NCI-H1930 (cell line): ENCODE measurements at places on chromosomes 4 and X.

DNA sequence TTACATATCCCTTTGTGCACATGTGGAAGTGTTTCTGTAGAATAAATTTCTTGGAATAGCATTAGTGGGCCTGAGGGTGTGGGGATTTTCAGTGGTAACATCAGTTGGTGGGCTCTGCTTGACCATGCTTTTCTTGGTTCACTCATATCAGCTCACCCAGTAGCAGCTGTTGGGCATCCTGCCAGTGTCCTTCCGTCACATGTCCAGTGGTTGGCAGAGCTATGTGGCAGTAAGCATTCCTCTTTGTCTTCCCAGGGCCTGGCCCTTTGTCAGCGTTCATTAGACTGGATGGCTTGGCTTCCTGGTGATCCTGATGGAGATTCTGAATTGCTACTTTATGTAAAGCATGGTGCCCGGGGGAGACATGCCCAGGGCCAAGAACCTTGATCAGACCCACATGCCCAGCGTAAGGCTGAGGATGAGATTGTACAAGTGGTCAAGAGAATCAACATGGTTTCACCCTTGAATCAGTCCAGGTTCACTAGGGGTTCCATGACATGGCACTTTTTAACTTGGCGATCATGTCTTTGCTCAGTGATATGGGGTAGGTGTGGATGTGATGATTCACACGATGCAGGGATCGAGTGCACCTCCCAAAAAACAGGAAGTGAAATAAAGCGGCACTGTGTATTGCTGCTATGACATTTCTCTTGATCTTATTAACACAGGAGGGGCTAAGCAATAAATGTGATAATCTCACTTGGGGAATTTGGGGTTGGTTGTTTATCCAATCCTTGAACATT lies 72.1 kb upstream of the IGFBP7 start:
- no peak for DNase-seq

DNA sequence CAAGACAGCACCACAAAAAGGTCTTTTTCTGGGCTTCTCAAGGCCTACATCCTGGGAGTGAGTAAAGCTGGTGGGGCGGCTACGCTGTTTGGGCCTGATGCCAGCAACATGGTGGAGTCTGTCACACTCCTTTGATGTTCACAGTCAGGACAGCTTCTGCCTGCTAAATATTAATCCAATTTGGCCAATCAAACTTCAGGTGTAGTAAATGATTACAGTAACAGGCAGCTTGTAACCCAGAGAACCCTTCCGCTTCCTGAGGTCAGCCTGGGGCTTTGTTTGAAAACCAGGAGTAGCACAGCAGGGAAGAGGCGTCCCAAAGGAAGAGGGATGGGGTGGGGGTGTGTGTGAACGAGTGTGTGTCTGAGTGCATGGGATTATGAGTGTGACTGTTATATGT lies 220.4 kb downstream of the MAML3 start:
- no peak for DNase-seq

DNA sequence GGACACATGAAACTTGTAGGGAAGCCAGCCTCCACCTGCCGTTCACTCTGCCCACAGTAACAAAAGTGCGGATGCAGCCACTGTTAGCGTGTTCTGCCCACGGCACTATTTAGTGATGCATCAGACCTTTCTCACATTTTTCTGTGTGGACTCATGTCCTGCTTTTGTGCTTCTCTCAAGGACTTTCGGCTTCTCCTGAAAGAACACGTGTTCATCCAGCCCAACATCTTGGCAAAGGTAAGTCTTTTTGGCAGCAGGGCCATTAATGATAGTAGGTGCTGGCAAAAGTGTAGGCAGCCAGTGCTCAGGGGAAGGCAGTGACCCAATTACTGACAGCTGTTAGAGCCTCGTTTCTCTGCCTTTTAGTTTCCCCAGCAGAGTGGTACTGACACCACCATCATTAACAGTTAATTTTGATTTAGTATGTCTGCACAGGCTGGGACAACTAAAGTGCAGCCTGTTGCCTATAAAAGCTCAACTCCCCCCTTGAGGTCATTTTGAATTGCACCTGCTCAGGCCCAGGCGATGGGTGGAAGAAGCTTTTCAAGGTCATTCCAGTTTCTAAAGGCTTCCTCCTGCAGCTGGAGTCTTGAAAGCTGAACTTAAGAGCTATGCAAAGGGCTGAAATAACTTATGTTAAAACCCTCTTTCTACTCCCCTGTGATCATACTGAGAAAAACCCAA lies 54.5 kb upstream of the HPSE start:
- no peak for DNase-seq

DNA sequence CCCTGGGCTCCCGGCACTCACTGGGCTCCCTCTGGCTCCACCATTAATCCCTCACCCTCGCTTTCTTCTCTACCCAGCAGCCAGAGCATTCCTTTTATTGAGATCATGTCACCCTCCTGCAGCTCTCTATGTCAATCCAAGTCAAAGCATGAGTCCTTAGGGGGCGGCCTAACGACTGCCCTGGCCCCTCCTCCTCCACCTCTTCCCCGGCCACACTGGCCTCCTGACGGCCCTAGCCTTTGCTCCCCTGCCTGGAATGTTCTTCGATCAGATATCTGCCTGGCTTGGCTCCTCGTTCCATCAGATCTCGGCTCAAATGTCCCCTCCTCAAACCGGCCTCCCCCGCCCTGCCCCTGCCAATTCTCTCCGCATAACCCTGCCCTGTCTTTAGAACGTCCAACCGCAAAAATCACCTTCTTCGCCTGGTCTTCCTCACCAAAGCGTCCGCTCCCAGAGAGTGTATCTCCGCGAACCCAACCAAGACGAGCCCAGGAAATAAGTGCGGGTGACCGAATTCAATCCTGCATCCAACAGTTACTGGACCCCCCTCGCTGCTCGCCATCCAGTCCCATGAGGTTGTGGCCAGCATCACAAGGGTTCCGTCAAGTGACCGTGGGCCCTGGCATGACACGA lies 722 bp upstream of the PNCK start:
- DNase-seq: no peak

DNA sequence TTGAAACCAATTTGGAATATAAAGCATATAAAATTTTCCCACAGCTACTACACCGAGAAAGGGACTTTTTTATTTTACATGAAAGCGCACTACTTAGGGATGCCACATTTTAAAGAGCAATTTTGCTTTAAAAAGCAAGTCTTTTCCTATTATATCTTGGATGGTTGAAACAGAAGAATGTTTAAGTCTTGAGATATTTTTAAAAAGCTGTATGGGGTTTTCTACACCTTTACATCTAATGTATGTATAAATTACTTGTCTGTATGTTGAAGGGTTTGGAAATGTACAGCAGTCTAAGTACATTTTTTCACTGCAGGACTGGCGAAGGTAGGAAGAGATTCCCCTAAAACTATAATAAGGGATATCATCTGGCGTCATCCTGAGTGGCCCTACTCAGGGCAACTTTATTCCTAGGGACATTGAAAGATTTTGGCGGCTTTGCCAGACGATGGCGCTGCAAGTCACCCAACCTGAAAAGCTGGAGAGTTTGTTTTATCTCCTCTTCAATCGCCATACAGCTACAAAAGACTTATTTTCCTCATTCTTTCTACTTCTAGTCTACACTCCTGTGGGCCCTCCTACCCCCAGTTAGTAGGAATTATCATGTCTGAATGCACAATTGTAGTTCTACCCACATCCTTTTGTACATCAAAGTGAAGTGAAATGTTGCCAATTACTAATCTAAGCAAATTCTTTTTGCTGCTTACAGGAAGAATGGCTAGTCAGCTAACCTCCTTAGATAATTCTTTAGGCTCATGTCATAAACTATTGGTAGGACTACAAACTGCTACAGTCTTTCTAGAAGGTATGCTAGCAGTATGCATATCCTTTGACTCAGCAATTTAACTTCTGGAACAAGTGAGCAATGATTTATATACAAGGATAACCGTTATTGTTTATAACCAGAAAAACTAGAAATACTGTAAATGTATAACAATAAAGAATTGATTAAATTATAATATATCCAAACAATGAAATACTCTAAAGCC lies 782 bp upstream of the NEK1 start:
- peak; percentile 57 for DNase-seq

GRCh38 chrX:152177052-152177451 lies 38.7 kb upstream of the MAGEA10 start:
- DNase-seq: no peak

- DNase-seq: no peak
Measured at GRCh38 chr4:31983246-31983645, 1263.1 kb downstream of the PCDH7 start.

GRCh38 chrX:19030805-19031204 lies 46.9 kb upstream of the PHKA2 start:
- DNase-seq: no peak

- DNase-seq: peak; percentile 30
Measured at GRCh38 chrX:103533511-103534216, 14.4 kb upstream of the RAB40A start.

GRCh38 chrX:1836683-1837082 lies 221.8 kb downstream of the ASMT start:
- no peak for DNase-seq

GRCh38 chrX:3252744-3253143 lies 93.7 kb downstream of the MXRA5 start:
- no peak for DNase-seq

GRCh38 chr4:140291259-140291658 lies 82.2 kb upstream of the SCOC start:
- no peak for DNase-seq

- no peak for DNase-seq
Measured at GRCh38 chr4:138053641-138054301, 188.4 kb downstream of the SLC7A11 start.

DNA sequence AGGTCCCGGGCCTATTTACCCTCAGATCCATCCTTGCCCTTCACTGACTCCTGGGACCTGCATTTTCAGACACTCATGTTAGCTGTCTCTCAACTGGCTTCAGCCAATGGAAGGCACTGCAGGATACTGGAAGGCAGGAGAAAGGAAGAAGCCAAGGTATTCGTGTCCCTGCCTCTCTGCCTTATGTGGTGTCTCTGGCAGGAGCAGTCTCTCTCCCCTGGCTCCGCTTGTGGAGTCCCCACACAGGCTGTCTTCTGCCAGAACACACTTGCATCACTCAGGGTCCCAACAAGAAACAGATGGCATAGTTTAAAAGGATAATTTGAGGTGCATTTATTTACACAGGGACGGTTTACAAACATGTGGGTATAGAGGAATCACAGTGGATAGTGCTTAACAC lies 21.6 kb upstream of the MAPK10 start:
- no peak for DNase-seq

GRCh38 chrX:104342065-104342464 lies 87.3 kb upstream of the ESX1 start:
- DNase-seq: no peak

- no peak for DNase-seq
Measured at GRCh38 chr4:56803471-56803870, 18.0 kb downstream of the SPINK2 start.

DNA sequence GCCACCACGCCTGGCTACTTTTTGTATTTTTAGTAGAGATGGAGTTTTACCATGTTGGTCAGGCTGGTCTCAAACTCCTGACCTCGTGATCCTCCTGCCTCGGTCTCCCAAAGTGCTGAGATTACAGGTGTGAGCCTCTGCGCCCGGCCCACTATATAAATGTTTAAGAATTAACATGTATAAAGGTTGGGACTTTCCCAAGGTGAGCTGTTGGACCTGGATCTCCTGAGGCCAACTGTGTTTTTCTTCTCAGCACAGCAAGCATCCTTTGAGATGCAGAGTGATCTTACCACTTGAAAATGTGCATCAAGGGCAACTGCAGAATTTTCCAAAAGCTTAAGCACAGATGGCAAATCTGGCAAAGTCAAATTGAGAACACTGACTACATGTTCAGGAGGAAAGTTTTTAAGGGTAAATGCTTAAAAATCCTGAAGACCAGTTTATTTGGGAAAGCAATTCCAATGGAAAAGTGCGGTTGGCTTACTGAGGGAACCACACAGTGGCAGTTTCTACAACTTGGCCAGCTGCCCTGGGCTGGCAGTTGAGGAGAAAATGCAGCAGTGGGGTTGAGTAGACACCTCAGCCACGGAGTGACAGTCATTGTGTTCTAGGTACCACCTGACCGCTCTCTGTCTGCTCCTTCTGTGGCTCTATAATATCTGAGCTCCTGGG lies 168.9 kb downstream of the CBR4 start:
- no peak for DNase-seq

GRCh38 chrX:139881572-139881971 lies 51.3 kb downstream of the ATP11C start:
- no peak for DNase-seq

- DNase-seq: no peak
Measured at GRCh38 chr4:37690976-37691375, 4.8 kb upstream of the RELL1 start.

DNA sequence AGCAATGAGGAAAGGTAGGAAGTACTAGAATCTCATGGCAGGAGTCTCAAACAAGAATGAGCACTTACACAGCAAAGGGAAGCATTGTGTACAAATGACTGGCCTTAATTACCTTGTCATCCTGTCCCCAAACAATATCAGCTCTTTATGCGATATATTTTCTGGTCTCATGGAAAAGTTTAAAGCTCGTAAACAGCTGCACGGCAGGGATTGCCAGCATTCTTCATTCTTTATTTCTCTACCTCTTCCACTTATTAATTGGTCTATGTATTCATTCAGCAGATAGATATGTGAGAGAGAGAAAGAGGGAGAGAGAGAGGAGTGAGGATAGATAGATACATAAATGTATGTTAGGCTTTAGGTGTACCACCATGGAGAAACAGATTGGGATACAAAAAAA lies 155.8 kb upstream of the FAT4 start:
- no peak for DNase-seq

- no peak for DNase-seq
Measured at GRCh38 chr4:14928035-14928434, 74.2 kb upstream of the CPEB2 start.

- DNase-seq: no peak
Measured at GRCh38 chr4:113998531-113998930, 19.1 kb upstream of the ARSJ start.

DNA sequence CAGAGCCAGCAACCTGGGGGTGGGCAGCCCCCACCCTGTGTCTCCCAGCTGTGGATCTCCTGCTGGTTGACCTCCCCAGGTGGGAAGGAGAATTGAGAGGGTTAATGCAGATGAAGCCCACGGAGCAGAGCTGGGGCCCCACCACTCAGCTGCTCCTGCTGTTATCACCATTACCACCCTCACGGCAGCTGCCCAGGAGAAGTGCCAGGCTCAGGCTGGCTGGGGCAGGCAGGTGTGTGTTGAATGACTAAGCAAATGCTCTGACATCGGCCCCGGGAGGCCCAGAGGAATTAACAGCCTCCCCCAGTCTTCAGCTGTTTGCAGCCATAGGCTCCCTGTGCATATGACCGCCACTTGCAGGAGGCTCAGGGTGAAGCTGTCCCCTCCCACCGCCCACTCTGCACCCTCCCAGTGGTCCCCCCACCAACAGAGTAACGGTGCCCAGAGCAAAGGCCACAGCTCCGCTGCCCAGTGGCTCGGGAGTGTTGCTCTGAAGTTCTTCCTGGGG lies 133.8 kb downstream of the CPZ start:
- DNase-seq: no peak

DNA sequence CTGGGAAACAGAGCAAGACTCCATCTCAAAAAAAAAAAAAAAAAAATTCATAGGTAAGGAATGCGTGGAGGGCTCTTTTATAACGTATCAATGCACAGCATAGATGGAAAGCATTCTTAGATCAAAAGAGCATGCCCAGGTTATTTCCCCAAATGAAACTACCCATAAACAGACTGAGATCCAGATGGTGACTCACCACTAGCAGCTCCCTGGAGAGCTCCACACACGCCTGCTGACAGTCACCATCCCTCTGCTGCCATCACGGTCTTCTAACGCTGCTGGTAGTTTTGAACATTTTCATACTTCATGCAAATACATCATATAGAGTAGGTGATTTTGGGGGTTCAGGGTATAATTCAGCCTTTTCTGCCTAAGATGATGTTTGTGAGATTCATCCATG lies 136.9 kb downstream of the ASMT start:
- DNase-seq: no peak
